Activated naive CD4-positive, alpha-beta T cell treated with anti-CD3 and anti-CD28 coated beads for 36 hours (primary cell): ENCODE measurements at places on chromosomes 4 and X. TPM values are rescaled to one million over a fixed set of nuclear protein-coding genes. Genes with fewer than 3 reads are reported as not detected.

The ANAPC4 gene
- 23.1 TPM for total RNA-seq

The GRIPAP1 gene
- 73.1 TPM for total RNA-seq

The TEX13B gene
- not detected for total RNA-seq

The MTNR1A gene
- total RNA-seq = not detected

The AKAP14 gene
- not detected for total RNA-seq

The TCEAL2 gene
- total RNA-seq = 0.84 TPM

The APLN gene
- total RNA-seq = 0.36 TPM

The TAB3 gene
- total RNA-seq = 15.7 TPM

The THAP6 gene
- total RNA-seq = 14.3 TPM

The PPP4R3C gene
- not detected for total RNA-seq

The TMEM271 gene
- total RNA-seq = not detected

The SPOCK3 gene
- not detected for total RNA-seq

The F8A3 gene
- total RNA-seq = 0.43 TPM

The SPANXD gene
- total RNA-seq = not detected

The GATA1 gene
- not detected for total RNA-seq

The SPANXA2 gene
- not detected for total RNA-seq

The PGAM4 gene
- 0.86 TPM for total RNA-seq

The SFRP2 gene
- not detected for total RNA-seq

The KCND1 gene
- total RNA-seq = 2.1 TPM

The RTL3 gene
- not detected for total RNA-seq

The TMEM156 gene
- 10.2 TPM for total RNA-seq

The BEX5 gene
- total RNA-seq = 7.2 TPM

The NDUFC1 gene
- total RNA-seq = 43.4 TPM

The SOX3 gene
- not detected for total RNA-seq

The RAB39B gene
- total RNA-seq = 11.6 TPM

The PPP1R2C gene
- not detected for total RNA-seq

The FRYL gene
- 44.8 TPM for total RNA-seq

The EXOC1L gene
- total RNA-seq = not detected

The ATP6AP2 gene
- total RNA-seq = 47.4 TPM

The THAP9 gene
- 2.7 TPM for total RNA-seq

The MAGEA9B gene
- total RNA-seq = not detected

The HS6ST2 gene
- total RNA-seq = 0.98 TPM

The TBX22 gene
- total RNA-seq = not detected

The USP17L18 gene
- total RNA-seq = not detected

The PFKFB1 gene
- total RNA-seq = 0.45 TPM

The IL21 gene
- 49.9 TPM for total RNA-seq

The HNRNPDL gene
- 267 TPM for total RNA-seq

The HPGD gene
- total RNA-seq = 1.5 TPM

The C4orf50 gene
- total RNA-seq = not detected

The ATP1B4 gene
- not detected for total RNA-seq

The GPR119 gene
- total RNA-seq = not detected

The PRSS12 gene
- total RNA-seq = not detected

The ETDA gene
- total RNA-seq = not detected
